ENCODE measurements at places on chromosomes 7 and 10.

DNA sequence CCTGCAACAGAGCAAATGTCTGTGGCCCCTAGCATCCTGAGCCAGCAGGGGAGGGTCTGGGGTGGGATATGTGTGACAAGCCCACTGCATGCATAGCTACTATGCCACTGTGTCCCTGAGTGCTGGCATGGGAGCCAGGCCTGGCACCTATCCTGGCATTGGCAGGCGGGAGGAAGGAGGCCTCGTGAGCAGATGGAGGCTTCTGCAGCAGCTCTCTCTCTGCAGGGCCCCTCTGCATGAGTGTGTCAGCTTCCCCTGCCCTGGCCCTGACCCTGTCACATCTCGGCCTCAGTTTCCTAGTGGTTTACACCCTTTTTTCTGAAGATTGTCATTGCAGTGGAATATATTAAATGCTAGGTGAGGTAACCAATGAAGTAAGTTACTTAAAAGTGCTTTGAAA, 13.1 kb upstream of the IMPDH1 start:
- no peak for DNase-seq

DNA sequence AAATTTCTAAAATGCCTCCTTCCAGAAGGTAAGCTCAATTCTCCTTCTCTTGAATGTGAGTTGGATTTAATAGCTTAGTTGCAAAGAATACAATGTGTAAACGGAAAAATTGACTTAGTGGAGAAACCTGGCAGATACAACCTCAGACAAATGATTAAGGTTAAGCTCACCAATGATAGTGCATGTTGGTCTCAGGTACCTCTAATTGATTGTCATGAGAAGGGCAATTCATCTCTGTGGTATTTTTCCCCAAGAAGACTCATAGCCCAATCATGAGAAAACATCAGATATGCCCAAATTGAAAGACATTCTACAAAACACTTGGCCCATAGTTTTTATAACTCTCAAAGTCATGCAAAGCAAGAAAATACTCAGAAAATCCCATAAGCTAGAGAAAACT, 36.2 kb upstream of the TMEM106B start:
- no peak for DNase-seq

- no peak for DNase-seq
Observed at GRCh38 chr10:59287587-59288255, 74.6 kb downstream of the FAM13C start.

GRCh38 chr10:93579985-93580711, 13.7 kb downstream of the FFAR4 start:
- DNase-seq, result no peak

- DNase-seq, result no peak
Observed at GRCh38 chr10:96752375-96752774, 32.1 kb upstream of the PIK3AP1 start.

DNA sequence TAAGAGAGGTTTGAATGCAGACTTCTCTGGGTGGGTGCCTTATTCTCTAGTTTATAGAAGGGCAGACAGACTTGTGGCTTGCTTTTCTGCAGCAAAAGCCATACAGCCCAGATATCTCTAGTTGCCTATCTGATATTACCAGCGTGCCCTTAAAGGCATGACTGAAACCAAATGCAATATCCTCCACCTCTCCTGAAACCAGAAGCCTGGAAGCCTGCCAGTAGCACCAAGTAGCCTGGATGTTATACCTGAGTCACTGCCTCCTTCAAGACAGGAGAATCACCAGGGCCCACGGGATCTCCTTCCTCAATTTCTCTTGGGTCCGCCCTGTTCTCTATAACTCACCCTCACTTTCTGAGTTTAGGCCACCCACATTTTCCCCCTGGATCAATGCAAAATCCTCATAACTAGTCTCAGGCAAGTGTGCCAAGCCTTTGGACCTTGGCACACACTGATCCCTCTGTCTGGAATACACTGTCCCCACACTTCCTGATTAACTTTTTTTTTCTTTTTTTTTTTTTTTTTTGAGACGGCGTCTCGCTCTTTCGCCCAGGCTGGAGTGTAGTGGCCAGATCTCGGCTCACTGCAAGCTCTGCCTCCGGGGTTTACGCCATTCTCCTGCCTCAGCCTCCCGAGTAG, 638.4 kb downstream of the GALNT17 start:
- no peak for DNase-seq

DNA sequence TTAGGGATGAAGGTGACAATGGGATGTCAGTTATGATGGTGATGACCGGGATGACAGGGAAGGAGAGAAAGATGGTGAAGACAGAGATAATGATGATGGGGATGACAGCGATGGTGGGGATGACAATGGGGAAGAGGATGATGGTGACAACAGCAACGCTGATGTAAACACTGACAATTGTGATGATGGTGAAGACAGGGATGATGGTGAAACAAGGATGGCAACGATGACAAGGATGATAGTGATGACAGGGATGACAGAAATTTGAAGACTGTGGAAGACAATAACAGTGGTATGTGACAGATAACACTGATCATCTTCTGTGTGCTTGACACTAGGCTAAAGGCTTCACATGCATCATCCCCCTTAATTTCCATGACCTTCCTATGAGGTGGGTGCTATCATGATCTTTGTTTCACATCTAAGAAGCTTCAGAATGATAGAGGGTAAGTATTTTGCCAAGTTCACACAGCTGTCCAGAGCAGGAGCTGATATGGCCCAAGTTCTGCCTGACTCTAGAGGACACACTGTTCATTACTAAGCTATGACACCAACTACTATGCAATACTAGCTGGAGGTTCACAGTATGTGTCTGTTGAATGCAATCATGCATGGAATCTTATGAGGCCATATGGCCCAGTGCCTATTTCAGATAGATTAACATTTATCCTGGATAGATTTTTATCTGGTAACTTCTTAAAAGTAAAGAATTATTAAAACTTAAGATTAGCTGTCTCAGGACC, 105.6 kb downstream of the RNLS start:
- DNase-seq, result no peak

GRCh38 chr10:130339911-130340310, 203.7 kb downstream of the GLRX3 start:
- no peak for DNase-seq

DNA sequence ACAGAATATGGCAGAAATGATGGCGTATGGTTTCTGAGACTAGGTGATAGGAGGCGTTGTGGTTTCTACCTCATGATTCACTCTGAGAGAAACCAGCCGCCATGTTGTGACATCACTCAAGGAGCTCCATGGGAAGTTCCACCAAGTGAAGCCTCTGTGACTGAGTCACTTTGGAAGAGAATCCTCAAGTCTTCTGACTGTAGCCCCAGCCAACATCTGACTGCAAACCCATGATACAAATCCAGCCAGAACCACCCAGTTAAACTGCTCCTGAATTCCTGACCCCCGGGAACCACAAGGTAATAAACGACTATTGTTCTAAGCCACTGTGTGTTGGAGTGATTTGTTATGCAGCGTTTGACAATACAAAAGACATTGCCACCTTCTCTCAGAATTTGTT, 91.1 kb upstream of the CARD11 start:
- DNase-seq, result peak; percentile 58

GRCh38 chr10:48288661-48289060, 14.2 kb upstream of the FRMPD2 start:
- no peak for DNase-seq

DNA sequence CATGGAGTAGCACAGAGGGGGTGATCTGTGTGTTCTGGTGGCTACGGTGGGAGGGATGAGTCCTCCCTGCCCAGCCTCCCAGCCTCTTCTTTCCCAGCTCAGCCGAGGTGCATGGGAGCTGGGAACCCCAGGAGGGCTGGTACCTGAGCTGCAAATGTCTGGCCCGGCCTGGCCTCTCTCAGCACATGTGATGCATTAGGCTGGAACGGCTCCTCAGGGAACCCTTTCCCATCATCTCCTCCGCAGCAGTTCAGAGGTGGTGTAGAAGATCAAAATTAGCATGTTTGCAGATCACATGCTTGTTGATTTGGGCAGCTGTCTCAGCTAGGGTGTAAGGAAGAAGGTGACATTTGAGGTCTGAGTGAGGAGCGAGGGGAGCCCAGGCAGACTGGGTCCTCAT, 126.6 kb downstream of the EMX2 start:
- no peak for DNase-seq

- DNase-seq, result no peak
Observed at GRCh38 chr7:139084709-139085108, 24.8 kb downstream of the ZC3HAV1 start.

DNA sequence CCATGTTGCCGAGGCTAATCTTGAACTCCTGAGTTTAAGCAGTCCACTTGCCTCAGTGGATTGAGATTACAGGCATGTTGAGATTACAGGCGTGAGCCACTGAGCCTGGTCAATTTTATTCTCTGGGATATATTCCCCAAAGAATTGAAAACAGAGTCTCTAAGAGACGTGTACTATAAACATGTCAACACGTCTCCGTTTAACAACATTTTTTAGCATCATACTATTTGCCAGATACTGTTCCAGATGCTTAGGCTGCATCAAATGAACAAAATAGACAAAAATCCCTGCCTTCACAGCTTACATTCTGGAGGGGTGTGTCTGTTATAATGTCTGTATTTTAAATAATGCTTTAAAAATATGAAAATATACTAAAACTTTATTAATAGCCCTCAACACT, 54.1 kb upstream of the PRKG1 start:
- no peak for DNase-seq

GRCh38 chr7:135678612-135679575, 16.6 kb downstream of the STMP1 start:
- DNase-seq, result no peak

DNA sequence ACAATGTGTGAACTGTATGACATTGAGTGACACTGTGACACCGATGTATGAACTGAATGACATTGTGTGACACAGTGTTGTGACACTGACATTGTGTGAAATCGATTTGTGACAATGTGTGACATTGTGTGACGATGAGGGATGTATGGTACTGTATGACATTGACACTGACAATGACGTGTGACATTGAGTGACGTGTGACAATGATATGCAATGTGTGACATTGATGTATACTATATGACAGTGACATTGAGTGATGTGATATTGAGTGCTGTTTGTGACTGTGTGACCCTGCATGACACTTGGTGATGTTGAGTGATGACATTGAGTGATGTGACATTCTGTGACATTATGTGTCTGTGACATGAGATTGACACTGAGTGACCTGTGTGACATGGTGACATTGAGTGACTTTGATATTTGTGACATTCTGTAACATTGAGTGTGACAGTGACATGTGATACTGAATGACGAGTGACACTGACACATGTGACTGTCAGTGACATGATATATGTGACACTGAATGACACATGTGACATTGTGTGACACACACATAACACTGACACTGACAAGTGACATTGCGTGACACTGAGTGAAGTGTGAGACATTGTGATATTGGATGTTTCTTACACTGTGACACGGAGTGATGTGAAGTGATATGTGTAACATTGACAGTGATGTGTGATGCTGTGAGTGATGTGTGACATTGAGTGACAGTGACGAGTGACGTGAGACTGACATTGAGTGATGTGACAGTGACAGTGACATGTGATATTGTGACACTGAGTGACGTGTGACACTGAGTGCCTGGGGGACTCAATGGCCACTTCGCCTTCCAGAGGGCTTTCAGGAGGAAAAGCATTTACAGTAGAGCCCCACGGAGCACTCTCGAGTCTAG, 167.5 kb downstream of the PRKAG2 start:
- DNase-seq, result no peak

DNA sequence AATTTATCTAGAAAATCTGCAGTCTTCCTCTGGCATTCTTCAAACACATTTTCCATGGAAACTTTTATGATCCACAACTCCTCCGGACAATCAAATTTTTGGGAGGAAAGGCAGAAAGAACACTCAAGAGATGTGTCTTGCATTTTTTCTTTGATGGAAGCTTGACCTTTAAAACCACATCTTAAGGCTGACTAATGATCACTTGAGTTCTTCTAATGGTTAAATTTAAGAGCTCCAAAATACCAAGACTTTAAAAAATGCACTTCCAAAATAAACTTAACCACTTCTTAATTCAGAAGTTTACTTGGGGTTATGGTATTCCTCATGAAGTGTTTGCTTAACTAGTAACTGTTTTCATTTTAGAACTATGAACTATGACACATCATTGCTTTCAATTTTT, 43.3 kb downstream of the ETV1 start:
- no peak for DNase-seq

- DNase-seq, result peak; percentile 73
Observed at GRCh38 chr10:97851341-97852001, 1.8 kb downstream of the GOLGA7B start.

- DNase-seq, result no peak
Observed at GRCh38 chr10:57775250-57775649, 492.4 kb downstream of the IPMK start.

DNA sequence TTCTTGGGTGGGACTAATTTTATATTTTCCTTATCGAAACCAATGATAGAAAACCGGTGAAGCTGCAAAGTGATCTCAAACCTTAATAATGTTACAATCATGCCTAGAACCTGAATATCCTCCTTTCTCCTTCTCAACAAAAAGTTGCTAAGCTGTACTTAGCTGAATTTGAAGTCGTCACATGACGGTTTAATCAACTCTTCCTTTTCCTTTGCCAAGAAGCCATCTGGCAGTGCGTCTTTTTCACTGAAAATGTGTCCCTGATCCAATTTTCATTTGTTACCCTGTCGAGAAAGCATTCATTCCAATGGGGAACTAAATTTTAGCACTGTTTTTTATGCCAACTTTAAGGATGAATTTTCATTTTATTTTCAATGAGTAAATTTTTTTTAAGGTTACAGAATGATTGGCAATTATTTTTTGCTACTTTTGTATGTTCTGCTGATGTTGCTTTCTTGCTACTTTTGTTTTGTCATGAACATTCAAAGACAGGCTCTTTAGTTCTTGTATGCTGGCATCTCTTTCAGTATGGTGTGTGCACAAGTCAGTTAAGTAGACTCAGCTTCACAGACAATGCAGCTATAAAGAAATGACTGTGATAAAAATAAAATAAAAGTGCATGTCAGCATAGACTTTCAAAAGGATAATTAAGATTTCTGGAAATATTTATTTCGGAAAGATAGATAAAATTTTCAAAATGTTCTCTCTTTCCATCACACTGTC, 980.0 kb downstream of the DNAJB9 start:
- DNase-seq, result no peak

DNA sequence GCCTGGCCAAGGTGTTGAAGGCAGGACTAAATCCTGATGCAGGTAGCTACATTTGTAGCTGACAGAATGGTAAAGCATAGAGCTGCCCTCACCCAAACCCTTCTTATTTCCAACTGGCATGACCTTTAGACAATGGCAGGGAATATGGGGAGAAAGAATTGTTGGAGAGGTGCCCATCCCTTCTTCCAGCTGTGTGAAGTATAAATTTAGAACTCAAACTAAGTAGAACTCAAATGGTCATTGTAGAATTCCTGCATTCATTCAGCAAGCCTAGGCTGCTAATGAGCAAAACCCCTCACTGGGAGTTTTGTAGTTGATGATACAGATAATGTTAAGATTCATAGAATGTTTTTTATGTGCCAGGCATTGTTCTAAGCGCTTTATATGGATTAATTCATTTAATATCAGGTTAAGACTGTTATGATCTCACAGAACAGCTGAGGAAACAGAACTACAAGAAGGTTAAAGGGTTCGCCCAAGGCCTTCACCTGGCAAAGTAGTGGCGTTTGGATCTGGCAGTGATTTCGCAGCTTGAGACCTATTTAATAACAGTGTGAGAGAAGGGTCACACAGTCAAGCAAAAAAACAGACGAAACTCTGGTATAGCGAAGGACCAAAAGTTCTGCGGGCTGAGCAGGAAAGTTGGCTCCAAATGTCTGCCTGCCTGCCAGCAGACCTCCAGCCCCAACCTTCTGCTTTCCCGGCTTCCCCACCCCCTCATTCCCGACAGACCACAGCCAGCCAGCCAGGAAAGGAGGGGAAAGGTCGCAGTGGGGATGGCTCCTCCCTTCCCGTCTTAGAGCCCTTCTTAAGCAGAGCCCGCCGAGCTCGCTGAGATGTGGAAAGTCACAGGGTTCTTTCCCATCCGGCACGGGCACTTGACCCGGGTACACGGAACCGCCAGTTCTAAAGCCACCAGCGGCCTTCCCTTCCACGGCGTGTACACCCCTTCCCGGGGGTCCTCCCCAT, 1.6 kb upstream of the HILPDA start:
- no peak for DNase-seq

Data from activated effector memory CD4-positive, alpha-beta T cell treated with anti-CD3 and anti-CD28 coated beads, Interleukin-2, amount 50 U/mL, for 16 hours (primary cell).